ENCODE measurements at places on chromosomes 12 and 14. TPM values are rescaled to one million over a fixed set of nuclear protein-coding genes. Genes with fewer than 3 reads are reported as not detected.

- DNase-seq, result no peak
- no peak overlapping the region for H3K27ac ChIP-seq
- H3K27me3 ChIP-seq, result peaks cover 7% of the 10 kb centered on the region
- peaks cover 13% of the 10 kb centered on the region for H3K4me1 ChIP-seq
- H3K4me3 ChIP-seq, result no peak overlapping the region
- H3K36me3 ChIP-seq, result no peaks in the 10 kb centered on the region
These were observed 88.1 kb upstream of the MANSC4 start for GRCh38 chr12:27868139-27868538.

DNA sequence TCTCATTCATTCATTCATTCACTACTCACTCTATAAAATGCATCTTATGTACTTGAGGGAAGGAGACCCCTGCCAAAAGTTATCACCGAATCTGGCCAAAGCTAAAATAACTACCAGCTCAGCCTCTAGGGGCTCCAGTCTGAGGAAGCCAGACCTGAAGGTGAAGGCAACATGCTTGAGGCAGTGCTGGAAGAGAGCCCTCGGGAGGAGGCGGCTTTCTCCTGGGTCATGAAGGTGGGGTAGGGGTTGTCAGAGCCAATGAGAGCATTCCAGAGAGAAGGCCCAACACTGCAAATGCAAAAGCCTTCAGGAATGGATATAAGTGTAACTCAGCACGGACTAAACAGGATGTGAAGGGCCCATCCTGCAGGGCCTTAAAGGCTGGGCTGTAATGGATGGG lies 62.4 kb downstream of the GSC start:
- peaks cover 59% of the 10 kb centered on the region for H3K27me3 ChIP-seq
- no peaks in the 10 kb centered on the region for H3K36me3 ChIP-seq
- no peak overlapping the region for H3K4me3 ChIP-seq

- no peaks in the 10 kb centered on the region for H3K4me1 ChIP-seq
- peaks cover 4% of the 10 kb centered on the region for H3K27me3 ChIP-seq
- DNase-seq, result no peak
- H3K4me3 ChIP-seq, result no peak overlapping the region
- H3K36me3 ChIP-seq, result peaks cover 2% of the 10 kb centered on the region
These were observed 87.8 kb upstream of the EEA1 start for GRCh38 chr12:93016752-93017350.

DNA sequence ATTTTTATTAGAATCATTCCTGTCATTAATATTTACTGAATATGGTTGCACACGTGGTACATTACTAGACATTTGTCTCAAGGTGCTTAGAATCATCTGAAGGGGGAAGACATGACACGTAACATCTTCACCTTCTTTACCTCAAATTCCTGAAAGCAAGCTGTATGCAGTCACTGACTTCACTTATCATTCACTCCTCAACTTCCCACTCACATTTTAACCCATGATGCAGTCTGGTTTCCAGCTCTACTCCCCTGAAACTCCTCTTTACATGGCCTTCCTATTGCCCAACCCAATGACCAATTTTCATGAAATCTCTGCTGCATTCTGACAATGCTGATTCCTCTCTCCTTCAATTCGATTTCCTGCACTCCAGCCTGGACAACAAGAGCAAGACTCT lies 5.8 kb upstream of the PSMC6 start:
- H3K4me3 ChIP-seq, result peak overlapping the region; percentile 25
- H3K36me3 ChIP-seq, result no peaks in the 10 kb centered on the region
- no peak for DNase-seq
- H3K4me1 ChIP-seq, result peaks cover 3% of the 10 kb centered on the region

DNA sequence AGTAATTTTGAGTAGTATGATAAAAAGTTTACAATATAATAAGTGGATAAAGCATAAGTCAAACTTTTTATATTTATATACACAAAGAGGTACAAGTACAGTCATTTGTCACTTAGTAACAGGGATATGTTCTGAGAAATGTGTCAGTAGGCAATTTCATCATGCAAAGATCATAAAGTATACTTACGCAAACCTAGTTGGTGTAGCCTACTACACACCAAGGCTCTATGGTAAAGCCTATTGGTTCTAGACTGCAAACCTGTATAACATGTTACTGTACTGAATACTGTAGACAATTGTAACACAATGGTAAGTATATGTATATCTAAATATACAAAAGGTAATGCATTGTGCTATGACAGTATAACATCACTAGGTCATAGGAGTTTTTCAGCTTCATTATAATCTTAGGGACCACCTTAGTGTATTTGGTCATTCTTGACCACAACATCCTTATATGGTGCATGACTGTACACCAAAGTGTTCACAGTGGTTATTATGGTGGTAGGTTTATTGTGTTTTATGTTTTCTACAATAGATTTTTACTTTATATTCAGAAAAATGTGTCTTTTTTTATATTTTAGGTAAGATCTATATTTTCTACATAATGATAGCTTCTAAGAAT lies 14.9 kb upstream of the SCFD1 start:
- H3K27me3 ChIP-seq, result no peaks in the 10 kb centered on the region
- no peak overlapping the region for H3K4me3 ChIP-seq
- H3K27ac ChIP-seq, result no peak overlapping the region
- H3K36me3 ChIP-seq, result peaks cover 9% of the 10 kb centered on the region
- no peak for DNase-seq

DNA sequence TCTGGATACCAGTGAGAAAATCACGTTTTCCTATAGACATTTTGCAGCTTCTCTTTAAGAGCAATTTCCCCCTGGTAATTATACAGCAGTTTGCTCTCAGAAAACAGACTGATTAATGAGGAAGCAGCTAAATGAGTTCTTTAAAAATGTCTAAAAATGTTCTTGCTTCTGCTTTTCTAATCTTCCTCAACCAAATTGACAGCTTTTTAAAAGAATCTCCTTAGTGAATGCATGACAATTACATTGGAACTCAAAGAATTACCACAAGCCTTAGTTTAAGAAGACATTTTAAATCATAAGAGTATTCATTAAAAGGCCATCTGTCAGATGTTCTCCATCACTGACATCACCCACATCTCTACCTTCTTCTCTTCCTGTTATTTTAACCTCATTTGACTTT lies 135.8 kb upstream of the PLXNC1 start:
- DNase-seq, result no peak
- H3K4me3 ChIP-seq, result no peak overlapping the region
- H3K36me3 ChIP-seq, result peaks cover 2% of the 10 kb centered on the region
- H3K4me1 ChIP-seq, result peaks cover 8% of the 10 kb centered on the region

GRCh38 chr12:46304070-46304469 lies 35.2 kb upstream of the SLC38A1 start:
- no peak for DNase-seq
- H3K27ac ChIP-seq, result no peak overlapping the region
- peaks cover 9% of the 10 kb centered on the region for H3K4me1 ChIP-seq
- peaks cover 4% of the 10 kb centered on the region for H3K27me3 ChIP-seq

GRCh38 chr14:101132588-101132987 lies 229.1 kb upstream of the RTL1 start:
- DNase-seq, result no peak
- no peak overlapping the region for H3K27ac ChIP-seq
- peaks cover 5% of the 10 kb centered on the region for H3K4me1 ChIP-seq
- H3K27me3 ChIP-seq, result peaks cover 64% of the 10 kb centered on the region
- H3K4me3 ChIP-seq, result no peak overlapping the region

DNA sequence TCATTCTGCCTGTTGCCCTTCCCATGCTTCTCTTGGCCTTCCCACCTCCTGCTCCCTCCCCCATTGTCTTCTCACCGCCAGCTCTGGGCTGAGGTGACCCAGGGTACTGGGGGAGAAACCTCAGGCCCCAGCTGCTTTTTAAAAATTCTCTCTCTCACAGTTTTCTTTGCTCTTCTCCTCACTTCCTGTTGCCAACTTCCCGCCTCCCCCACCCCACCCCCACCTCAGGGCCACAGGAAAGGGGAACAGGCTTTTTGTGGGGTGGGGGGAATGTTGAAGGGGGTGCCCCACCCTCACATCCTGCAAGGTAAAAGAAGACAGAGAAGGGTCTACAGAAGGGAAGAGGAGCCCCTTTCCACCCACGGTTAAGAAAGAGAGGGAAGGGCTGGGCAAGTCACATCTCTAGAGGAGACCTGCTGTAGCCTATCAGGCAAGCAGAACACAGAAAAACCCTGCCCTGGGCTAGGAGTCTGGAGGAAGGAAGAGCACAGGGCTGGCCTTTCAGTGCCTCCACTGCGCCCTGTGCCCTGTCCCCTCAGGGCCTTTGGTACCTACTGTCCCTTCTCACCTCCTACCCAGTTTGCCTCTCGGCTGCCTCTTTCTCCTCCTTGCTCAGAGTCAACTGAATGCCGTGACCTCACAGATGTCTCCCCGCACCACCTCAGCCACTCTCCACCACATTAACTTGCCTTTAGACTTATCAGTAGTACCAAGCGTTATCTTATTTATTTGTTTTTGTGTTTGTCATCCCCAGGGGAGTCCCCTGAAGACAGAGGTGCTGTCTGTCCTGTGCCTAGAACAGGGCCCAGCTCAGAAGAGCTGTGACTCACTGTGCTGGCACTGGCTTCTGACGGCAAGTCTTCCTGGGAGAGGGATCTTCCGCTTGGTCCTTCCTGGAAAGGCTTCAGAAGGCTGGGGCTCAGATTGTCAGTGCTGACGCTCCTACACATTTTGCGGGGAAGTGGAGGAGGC lies 1.7 kb downstream of the ARHGAP9 start:
- H3K4me3 ChIP-seq, result peak overlapping the region; percentile 98
- no peaks in the 10 kb centered on the region for H3K27me3 ChIP-seq
- H3K4me1 ChIP-seq, result peaks cover 67% of the 10 kb centered on the region
- peak; percentile 65 for DNase-seq
- H3K27ac ChIP-seq, result peak overlapping the region; percentile 100

DNA sequence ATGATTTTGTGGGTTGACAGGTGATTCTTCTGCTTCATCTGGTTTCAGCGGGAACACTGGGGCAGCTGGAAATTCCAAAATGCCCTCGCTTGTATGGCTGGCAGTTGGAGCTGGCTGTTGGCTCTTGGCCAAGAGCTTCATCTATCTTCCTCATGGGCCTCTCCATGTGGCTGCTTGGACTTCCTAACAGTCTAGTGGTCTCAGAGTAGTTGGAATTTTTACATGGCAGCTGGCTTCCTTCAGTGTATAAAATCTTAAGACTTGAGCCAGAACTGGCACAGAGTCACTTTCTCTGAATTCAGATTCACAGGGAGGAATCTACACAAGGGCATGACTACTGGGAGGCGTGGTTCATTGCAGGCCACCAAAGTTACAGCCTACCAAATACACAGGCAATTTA lies 204.9 kb upstream of the RMST start:
- peaks cover 27% of the 10 kb centered on the region for H3K27me3 ChIP-seq
- no peaks in the 10 kb centered on the region for H3K36me3 ChIP-seq
- no peak overlapping the region for H3K27ac ChIP-seq
- no peaks in the 10 kb centered on the region for H3K4me1 ChIP-seq

- no peak overlapping the region for H3K4me3 ChIP-seq
- no peak overlapping the region for H3K27ac ChIP-seq
- no peak for DNase-seq
- peaks cover 22% of the 10 kb centered on the region for H3K4me1 ChIP-seq
- peaks cover 13% of the 10 kb centered on the region for H3K36me3 ChIP-seq
These were observed 12.5 kb downstream of the GALNT6 start for GRCh38 chr12:51378749-51379148.

- no peaks in the 10 kb centered on the region for H3K36me3 ChIP-seq
- peaks cover 3% of the 10 kb centered on the region for H3K4me1 ChIP-seq
- no peak overlapping the region for H3K4me3 ChIP-seq
- no peak overlapping the region for H3K27ac ChIP-seq
- no peak for DNase-seq
These were observed 408.5 kb downstream of the CCER1 start for GRCh38 chr12:90546511-90546910.

DNA sequence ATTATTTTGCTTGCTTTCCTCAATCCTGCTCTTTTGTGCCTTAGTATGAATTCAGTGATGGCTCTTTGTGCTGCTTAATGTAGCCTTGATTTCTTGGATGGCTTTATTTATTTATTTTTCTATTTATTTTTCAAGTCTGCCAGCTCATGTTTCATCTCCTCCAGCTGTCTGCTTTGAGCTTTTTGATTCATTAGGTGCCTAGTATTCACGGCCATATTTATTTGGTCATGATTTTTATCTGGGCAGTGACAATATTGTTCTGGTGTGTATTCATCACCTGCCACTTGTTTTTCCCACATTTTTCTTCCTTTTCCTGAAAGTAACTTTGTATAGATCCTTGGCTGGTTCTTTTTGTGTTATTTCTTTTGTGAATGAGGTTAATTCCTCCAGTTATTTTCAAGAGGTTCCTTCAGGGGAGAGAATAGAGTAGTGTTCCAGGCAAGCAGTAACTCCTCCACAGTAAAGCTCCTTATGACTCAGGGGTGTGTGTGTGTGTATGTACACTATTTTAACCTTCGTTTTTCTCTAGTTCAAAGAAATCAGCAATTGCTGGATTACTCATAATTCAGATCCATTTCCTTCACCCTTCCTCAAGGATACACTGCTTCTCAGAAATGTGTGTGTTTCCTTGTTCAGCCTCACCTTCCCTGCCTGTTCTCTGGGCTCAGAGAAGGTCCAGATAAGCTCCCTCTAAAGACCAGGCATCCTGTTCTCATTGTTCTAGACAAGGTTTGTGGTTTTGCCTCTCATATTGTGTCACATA lies 51.6 kb upstream of the PMCH start:
- no peaks in the 10 kb centered on the region for H3K27me3 ChIP-seq
- no peak overlapping the region for H3K27ac ChIP-seq
- no peaks in the 10 kb centered on the region for H3K4me1 ChIP-seq
- DNase-seq, result no peak
- no peaks in the 10 kb centered on the region for H3K36me3 ChIP-seq

DNA sequence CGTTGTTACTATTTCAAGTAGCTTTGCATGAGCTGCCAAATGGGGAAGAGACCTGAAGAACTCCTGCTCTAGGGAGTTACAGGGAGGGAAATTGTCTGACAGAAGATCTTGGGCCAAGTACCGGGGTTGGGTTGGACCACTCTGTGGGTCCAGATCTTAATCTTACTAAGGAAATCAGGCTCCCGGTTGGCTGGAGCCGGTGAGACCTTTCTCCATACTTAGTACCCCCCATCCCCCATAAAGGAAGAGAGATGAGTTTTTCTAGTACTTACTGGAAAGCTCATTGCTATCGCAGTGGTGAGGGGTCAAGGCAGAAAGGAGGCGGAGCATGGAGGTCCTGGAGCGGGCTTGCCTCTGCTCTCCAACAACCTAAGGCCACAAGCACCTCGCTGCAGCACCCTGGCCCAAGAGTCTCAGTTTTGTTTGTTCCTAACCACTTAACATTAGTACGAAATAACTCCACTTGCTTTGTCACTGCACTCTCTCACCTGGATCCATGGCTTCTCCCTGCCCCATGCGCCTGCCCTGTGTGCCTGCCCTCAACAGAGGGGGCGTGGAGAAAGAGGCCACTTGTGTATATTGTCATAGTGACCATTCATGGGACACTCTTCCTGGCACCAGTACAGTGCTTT lies 6.8 kb upstream of the UNC119B start:
- DNase-seq, result no peak
- no peak overlapping the region for H3K27ac ChIP-seq
- peaks cover 5% of the 10 kb centered on the region for H3K4me1 ChIP-seq
- H3K36me3 ChIP-seq, result peaks cover 2% of the 10 kb centered on the region

- no peak overlapping the region for H3K27ac ChIP-seq
- no peak overlapping the region for H3K4me3 ChIP-seq
- peaks cover 14% of the 10 kb centered on the region for H3K4me1 ChIP-seq
- H3K36me3 ChIP-seq, result no peaks in the 10 kb centered on the region
- no peak for DNase-seq
These were observed 749.5 kb downstream of the VRK1 start for GRCh38 chr14:97546491-97547230.

Gene SDR9C7
- not detected for total RNA-seq

Gene TAS2R9
- not detected for total RNA-seq

Gene HOXC6
- not detected for total RNA-seq

Gene MAP4K5
- total RNA-seq, result 36.3 TPM

Gene PLCZ1
- not detected for total RNA-seq

Gene PTHLH
- total RNA-seq, result not detected

All from T-helper 17 cell (primary cell).